ENCODE measurements at places on chromosomes 13 and 19. TPM values are rescaled to one million over a fixed set of nuclear protein-coding genes. Genes with fewer than 3 reads are reported as not detected.

GRCh38 chr13:81197966-81198365, 857.0 kb upstream of the SPRY2 start:
- DNase-seq: no peak

Gene RASGRP4
- not detected for total RNA-seq

GRCh38 chr13:29743201-29743786, 107.1 kb downstream of the UBL3 start:
- DNase-seq: no peak

DNA sequence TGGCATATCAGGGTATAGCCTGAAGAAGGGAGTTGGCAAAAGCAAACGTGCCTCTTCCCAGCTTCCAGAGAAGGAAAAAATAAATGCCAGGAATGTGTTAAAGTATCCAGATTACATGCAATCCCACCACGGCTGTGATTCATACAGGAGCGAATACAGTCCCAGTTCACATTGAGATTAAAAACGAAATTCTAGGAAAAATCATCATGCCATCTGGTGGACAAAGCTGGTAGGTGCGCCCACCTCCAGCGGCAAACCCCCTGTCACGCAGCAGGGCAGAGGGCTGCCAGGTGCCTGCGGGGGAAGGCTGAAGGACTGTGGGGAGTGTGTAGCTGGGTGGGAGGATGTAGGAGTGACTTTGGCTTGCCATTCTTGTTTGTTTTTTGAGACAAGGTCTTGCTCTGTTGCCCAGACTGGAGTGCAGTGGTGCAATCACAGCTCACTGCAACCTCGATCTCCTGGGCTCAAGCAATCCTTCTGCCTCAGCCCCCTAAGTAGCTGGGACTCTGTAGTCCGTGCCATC, 6.4 kb upstream of the DMWD start:
- DNase-seq: peak; percentile 85

- DNase-seq: no peak
These were observed 22.0 kb upstream of the RAP2A start for GRCh38 chr13:97411984-97412383.

Gene ZNF302
- total RNA-seq: 21.2 TPM

Gene ZSCAN22
- 2.6 TPM for total RNA-seq

DNA sequence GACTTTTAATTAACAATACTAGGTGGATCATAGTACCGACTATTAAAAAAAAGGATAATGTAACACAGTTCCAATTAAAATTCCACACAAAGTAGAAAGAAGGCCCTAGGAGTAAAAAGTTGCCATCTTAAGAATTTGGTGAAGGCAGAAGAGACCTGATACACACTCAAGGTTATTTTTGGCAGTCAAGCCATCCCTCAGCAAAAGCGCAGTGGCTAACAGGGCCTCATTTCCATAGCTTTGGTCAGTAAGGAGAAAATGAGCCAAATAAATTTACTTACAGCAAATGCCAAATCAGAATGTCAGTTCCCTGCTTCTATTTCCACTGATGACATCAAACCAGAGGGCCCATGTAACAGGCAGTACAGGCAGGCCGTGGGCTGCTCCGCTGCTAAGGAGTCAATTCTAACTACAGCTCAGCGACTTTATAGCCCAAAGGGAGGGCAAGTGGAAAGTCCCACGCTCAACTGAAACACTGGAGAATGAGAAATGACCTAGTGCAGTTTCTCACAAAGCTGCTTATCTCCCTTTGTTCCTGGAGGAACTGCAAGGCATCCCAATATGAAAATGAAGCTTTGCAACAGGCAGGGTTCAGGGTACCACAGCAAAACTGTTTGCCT, 6.3 kb downstream of the ARGLU1 start:
- DNase-seq: no peak
